ENCODE measurements at places on chromosomes 12 and 14.

DNA sequence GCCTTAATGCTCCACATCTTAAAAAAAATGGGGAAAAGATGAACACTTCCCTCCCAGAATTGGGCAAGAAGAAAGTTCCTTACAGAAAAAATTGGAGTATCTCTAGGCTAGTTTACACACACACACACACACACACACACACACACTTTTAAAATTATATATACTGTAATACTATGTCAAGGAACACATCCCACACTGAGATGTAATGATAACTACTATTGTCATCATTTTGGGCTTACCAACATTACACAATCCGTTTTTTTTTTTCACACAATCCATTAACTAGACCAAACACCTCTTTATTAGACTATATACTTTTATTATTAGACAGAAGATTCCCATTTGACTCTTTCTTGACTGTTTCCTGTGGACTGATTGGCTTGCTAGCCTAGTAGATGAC is 2.5 kb downstream of the LTBR start:
- DNase-seq = no peak

- no peak for DNase-seq
These were observed 289.2 kb downstream of the ADGRD1 start for GRCh38 chr12:131242741-131243496.

GRCh38 chr12:88453323-88453722 is 126.9 kb downstream of the KITLG start:
- peak; percentile 25 for DNase-seq

- peak; percentile 40 for DNase-seq
These were observed 596.0 kb downstream of the SLC16A7 start for GRCh38 chr12:60191676-60192359.

- DNase-seq = peak; percentile 78
These were observed 8.8 kb upstream of the GNPTAB start for GRCh38 chr12:101839324-101840283.

- peak; percentile 84 for DNase-seq
These were observed 42.9 kb downstream of the CMAS start for GRCh38 chr12:22088886-22089285.

GRCh38 chr14:106378191-106378590 is 851.8 kb downstream of the TMEM121 start:
- DNase-seq = no peak

DNA sequence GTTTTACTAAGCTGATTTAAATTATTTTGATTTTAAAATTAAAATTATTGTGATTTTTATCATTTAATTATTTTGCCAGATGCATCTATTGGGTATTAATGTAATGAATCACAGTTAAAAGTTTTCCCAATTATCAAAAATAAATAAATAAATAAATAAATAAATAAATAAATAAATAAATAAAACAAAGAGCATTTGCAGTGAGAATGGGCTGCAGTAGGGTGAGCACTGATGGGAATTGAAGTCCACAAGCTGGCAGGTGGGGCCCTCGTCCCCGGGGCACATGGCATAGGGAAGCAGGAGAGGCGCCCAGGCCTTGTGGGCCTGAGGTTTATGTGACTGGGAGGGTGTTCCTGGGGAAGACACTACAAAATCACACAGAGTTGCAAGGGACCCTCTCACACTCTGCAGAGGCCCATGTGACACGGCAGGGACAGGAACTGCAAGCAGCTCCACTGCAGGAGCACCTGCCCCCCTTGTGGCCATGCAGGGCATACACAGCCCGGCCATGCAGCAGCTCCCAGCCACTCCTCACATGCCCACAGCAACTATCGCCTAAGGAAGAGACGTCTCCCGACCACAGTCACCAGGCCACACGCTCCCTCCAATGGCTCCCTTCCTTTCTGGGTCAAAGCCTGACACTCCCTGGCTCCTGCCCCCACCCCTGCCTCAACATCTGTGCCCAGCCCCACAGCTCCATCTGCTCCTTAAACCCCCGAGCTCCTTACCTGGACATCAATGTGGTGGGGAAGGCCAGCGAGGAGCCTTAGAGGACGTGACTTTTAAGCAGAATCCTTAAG is 256.3 kb upstream of the SFSWAP start:
- DNase-seq = no peak
